Pons (tissue), 1 donor: ENCODE measurements at places on chromosomes 2 and 18.

DNA sequence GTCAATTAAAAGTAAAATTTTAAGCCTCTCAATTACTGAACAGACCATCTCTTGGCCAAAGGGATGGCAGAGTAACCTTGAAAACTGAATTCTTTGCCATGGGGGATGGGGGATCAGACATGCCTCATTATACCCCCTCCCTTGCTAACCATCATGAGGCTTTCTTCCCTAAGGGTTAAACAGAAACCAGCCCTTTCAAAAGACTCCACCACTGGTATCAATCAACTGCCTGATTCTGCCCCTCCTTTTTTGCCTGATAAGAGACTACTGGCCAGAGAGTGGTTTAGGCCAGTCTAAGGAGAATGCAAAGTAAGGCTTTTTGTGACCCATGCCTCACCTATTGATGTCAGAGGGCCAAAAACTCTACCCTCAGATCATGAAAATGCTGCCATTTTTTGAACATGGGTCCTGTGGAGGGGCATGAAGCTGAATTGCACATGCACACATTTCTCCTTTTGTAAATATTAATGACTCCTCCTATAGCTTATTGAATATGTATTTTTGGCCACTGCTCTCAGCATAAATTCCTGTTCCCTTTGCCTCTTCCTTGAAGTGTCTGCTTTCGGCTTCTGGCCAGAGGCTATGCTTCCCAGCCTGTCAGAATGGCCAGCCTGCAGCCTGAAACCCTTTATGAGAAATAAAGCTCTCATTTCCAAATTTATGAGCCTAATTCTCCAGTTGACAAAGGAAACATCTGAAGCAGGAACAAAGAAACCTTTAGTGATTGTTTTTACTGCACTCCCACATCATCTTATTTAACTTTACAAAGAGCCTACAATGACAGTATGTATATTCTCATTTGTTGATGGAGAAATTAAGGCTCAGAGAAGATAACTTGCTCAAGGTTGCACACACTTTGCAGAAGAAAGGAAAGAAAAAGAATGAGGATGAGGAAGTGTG, 270.7 kb upstream of the CELF4 start:
- DNase-seq: no peak

- no peak for DNase-seq
Measured at GRCh38 chr18:39647627-39648534, 2082.3 kb upstream of the CELF4 start.

GRCh38 chr2:197657562-197657961, 17.8 kb downstream of the RFTN2 start:
- no peak for DNase-seq

DNA sequence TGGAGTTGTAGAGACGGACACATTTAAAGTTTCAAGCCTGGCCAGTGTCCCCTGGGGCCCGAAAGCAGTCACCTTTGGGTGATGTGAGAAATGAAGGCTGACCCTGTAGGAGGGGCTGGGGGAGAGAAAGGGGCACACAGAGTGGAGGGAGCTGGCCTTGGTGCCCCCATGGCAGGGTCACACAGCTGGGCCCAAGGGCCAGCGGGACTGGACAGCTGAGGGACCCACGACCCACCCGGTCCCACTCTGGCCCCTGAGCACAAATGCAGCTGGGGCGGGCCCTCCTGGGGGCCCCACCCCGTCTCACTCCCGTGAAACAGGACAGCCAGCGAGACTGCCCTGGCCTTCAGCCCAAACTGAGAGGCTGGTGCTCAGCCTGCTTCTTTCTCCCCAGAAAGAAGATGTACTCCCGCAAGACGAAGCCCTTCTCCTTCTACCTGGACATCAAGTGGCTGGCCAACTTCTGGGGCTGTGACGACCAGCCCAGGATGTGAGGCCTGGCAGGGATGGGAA, 6.1 kb downstream of the AGXT start:
- no peak for DNase-seq

DNA sequence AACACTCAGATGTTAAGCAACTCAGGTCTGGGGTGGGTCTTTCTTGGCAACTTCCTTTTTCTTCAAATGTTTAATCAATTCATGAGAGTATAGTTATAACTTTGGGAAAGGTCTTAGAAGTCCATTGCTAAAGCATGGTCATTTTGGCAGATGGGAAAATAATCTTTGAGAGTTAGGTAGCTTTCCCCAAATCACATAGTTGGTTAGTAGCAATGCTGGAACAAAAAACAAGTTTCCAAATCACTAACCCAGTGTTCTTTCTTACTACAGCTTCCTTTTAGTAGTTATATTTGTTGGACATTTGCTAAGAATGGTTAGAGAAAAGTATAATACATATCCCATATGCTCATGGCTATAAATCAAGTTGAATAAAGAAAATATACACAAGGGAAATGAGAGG, 185.2 kb upstream of the SLC14A2 start:
- DNase-seq: no peak

- DNase-seq: no peak
Measured at GRCh38 chr2:128197059-128197458, 106.1 kb downstream of the UGGT1 start.

DNA sequence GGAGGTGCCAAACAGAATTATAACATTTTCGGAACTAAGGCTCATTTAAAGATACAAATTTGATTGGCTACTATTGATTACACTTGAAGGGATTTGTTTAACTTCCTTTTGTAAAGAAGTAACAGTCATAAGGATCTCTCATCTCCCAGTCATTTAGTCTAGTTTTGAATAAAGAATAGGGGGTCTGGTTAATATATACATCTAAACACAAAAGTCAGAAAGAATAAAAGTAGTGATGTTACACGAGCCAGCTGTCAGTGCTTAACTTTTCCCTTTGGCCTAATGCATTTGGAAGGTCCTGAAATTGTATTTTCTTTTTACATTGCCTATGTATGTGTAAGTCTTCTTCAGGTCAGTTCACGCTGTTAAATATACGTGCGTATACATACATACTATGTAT, 8.1 kb downstream of the SEPTIN2 start:
- no peak for DNase-seq

DNA sequence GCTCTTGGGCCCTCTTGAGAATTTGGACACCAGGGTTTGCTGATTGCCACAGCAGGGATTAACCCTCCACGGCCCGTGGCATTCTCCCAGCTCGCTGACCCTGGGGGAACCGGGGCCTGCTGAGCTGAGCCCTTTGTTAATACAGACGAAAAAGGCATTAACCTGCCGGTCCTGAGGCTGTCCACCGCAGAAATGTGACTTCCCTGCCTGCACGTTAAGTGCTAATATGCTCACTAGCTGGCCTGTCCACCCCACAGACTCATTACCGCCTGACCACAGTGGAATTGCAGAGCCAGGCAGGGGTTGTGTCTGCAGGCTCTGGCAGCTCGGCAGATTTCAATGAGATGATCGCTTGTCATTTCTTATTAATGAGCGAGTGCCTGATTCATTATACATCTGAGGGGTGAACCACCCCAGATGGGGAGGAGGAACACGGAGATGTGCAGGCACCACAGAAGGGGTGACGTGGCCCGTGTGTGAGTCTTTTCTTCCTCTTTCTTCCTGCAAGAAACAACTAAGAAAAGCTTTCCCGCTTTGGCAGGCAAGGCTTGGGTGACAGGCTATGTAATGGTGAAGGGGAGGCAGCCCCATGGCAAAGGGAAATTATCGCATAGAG, 126.0 kb downstream of the GLI2 start:
- no peak for DNase-seq

DNA sequence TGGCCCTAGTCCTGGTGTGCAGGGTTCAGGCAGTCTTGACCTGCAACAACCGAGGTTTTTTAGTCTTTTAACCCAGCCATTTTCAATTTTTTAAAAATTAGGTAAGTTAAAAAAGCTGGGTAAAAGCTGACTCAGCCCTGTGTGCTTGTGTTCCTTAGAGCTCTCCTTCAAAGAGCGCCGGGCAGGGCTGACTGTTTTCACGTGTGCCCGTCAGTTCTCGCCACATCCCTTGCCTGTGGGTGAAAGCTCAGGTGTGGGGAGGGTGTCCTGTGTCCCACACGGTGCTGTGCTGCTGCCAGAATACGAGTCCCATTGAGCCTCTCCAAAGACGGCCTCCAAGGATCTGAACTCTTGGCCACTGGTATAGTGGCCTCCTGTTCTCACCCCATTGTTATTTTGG, 5.3 kb upstream of the ANO7 start:
- DNase-seq: no peak

- DNase-seq: no peak
Measured at GRCh38 chr2:229230911-229231310, 40.2 kb downstream of the PID1 start.

- no peak for DNase-seq
Measured at GRCh38 chr2:23617811-23618215, 232.8 kb downstream of the KLHL29 start.
